ENCODE measurements at places on chromosomes 1 and 21.

DNA sequence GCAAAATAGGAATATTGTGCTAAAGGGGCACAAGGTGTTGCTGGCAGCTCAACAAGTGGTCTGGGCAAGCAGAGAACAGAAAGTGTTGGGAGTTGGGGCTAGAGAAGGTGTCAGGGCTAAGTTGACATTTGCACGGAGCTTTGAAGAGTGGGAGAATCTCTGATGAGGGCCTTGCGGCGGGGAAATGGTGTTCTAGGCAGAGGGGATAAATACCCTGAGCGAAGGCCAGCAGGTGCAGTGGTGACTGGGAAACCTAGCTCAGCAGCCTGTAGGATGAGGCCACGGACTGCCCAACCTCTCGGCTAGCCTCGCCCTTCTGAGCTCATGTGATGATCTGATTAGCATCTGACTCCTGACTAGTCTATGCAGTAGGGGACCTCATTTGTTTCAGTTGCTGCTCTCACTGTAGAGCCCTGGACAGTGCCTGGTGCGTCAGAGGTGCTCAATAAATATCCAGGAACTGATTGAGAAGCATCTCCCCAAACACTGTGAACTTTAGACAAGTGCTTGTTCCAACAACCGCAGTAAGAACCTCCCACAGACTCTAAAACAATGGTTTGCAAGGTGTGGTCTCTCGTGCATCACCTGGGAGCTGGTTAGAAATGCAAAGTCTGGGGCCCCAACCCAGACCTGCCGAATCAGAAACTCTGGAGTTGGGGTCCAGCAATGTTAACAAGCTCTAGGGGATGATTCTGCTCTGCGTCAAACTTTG lies 1.0 kb upstream of the FOXO6 start:
- no peak for DNase-seq

DNA sequence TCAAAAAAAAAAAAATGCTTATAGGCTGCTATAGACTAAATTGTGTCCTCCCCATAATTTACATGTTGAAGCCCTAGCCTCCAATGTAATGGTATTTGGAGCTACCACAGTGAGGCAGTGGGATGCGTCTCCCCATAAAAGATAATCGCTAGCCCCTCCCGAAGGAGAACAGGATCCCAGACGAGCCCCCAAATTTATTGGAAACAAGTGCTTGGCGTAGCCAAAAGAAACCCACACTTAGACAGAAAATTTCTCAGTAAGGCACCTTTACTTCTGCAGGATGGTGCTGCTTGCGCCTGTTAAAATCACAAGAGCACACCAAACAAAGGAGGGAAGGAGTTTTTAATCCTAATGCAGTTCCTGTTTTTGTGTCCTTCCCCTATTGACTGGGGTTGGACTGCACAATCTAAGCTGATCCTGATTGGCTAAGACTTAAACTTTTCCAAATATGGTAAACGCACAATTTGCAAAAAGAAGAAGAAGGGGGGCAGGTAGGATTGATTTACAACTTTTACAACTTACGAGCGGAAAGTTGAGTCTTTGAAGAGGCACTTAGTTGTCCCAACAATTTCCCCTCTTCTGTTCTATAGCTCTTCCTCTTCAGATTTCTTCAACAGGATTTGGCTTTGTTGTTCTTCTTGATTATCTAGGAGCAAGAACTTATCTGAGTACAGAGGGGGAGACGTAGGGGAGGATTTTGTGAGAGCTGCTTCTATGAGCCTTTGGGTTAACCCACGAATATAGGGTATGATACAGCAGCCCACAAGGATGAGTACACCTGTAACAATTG lies 3.0 kb upstream of the IPP start:
- no peak for DNase-seq

GRCh38 chr21:40723317-40723716 lies 123.6 kb downstream of the DSCAM start:
- no peak for DNase-seq

- DNase-seq: no peak
Measured at GRCh38 chr1:158329733-158330132, 1.6 kb downstream of the CD1B start.

DNA sequence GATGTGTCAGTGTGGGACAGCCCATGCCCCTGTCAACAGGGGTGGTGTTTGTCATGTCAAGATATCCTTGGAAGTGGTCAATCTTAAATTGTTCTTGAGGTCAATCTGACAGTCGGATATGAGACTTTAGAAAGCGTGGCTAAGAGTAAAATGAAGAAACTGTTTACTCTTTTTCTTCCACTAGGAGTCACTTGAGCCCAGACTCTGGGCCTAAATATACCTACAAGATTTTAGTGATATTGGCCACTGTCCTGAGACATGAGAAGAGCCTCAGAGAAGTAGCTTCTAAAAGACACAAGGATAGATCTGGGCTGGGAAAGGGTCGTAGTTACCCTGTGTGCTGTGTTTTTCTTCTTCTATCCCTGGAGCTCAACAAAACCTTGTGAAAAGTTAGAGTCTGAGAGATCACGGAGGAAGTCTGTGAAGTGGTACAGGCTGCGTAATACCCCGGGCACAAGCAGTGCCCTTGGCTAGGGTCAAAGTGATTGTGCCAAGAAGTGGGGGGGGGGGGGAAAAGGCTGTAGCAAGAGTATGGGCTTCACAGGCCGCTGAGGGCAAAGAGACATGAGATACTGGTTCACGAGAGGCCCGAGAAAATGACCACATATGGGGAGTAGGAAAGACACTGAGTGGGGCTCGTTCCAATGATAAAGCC lies 355.2 kb upstream of the GREM2 start:
- DNase-seq: no peak

- DNase-seq: no peak
Measured at GRCh38 chr1:216805233-216805632, 82.0 kb upstream of the ESRRG start.

GRCh38 chr1:87560601-87561360 lies 232.1 kb downstream of the LMO4 start:
- no peak for DNase-seq

Measured in fibroblast of the conjunctiva (primary cell).